ENCODE measurements at places on chromosomes 12 and 14. TPM values are rescaled to one million over a fixed set of nuclear protein-coding genes. Genes with fewer than 3 reads are reported as not detected.

PPP4R3A gene
- total RNA-seq, result 57.7 TPM

DNA sequence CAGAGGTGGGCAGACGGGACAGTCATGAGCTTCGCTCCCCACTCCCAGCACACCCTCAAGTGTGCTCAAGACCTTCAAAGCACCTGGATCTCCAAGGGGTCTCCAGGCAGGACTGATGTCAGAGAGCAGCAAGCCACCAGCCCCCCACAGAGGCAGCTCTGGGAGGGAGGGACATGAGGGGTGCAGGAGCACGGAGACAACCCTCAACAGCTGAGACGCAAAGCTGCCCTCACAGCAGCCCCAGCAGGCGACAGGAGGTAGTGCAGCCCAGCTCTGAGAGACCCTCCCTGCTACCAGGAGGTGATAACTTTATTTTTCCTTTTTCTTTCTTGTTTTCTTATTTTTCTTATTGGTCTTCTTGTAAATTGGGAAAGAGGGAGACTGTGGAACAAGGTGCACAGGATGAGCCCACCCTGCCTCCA lies 17.9 kb downstream of the SIVA1 start:
- no peak for DNase-seq

COL2A1 gene
- 47.7 TPM for total RNA-seq

GRCh38 chr14:101812071-101812470 lies 50.6 kb downstream of the PPP2R5C start:
- no peak for DNase-seq

FBXO21 gene
- total RNA-seq, result 39.2 TPM

OVCH1 gene
- 0.89 TPM for total RNA-seq

GRCh38 chr14:95885278-95885677 lies 8.6 kb downstream of the TUNAR start:
- DNase-seq, result no peak

DNA sequence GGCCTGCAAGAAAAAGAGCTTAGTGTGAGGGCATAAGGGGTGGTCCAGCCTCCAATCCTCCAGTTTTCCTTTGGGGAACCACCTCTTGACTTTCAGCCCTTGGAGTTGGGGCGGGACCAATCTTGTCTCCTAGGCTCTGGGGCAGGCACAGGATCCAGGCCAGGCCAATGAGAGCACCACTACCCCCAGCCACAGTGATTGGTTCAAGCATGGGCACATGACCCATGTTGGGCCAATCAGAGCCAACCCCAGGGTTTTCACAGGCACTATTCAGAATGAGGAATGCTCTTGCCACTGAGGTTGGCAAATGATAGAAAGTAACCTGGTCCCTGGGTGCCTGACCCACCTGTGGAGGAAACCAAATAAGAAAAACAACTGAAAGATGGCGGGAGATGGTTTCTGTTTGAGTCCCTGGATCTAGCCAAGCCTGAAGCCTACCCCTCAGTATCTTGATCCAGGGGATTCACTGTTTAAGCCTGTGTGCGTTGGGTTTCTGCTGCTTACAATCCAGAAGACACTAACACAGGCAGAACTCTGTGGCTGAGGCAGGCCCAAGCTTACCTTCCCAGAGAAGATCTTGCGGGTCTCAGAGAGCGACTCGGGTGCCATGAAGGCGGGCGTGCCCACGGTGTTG lies 42.9 kb downstream of the P2RX4 start:
- DNase-seq, result no peak

GRCh38 chr12:104121001-104121400 lies 17.0 kb downstream of the NFYB start:
- DNase-seq, result no peak

- DNase-seq, result no peak
These were observed 12.3 kb downstream of the CAPS2 start for GRCh38 chr12:75317784-75318183.

DNA sequence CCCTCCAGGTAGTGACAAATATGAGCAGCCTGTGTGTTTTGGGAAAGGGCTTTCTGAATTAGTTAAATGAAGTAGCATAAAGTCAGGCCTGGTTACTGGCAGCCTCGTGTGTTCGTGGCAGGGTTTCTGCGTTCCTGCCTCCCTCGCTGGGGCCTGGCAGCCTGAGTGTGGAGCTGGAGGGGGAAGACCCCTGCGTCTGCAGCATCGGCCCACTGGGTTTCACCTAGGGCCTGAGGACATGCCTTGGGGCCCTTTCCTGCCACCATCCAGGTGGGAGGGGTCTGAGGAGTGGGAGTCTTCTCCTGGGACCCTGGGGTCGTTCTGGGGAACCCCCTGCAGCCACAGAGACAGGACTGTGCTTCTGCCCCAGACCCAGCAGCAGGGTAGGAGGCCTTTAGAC lies 20.4 kb upstream of the AMN start:
- no peak for DNase-seq

LIN7A gene
- 0.92 TPM for total RNA-seq

SERPINA12 gene
- total RNA-seq, result not detected

RD3L gene
- not detected for total RNA-seq

PTPRB gene
- 0.21 TPM for total RNA-seq

IFT81 gene
- 10.9 TPM for total RNA-seq

JAG2 gene
- total RNA-seq, result 16.8 TPM

DNA sequence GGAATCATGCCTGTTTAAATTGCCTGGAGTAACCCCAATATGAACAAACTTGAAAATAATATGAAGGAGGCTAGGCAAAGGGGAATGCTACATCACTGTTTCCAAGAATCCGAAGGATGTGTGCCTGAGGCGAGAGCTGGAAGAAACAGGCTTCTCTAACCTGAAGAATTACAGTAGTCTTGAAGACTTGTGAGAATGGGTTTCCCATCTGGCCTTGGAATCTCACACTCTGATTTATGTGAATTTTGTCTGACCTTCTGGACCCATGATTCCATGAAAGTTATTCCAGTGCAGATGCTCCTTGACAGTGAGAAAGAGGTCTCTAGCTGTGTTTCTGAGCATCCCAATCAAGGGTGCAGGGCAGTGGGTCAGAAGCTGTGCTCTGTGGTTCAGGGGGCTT lies 122.1 kb upstream of the PARP11 start:
- no peak for DNase-seq

DNA sequence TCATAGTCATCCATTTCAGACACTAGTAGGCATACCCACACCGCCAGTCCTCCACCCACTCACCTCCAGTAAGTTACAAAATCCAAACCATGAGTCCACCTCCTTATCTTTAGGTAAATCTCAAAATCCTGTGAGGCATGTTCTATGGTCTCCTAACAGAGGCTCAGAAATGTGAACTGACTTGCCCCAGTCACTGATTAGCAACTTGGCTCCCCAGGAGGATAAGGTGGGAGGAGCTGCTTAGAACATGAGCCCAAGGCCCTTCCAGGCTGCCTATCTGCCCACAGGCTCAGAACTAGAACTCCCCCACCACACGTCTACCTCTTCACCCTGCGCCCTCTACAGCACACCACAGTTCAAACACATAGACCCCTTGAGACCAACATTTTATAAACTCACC lies 19.9 kb downstream of the SETD3 start:
- DNase-seq, result no peak

GRCh38 chr12:29320295-29321085 lies 60.5 kb downstream of the ERGIC2 start:
- no peak for DNase-seq

ADCY6 gene
- 54.9 TPM for total RNA-seq

- no peak for DNase-seq
These were observed 91.7 kb downstream of the GLT1D1 start for GRCh38 chr12:128944956-128945355.

DNA sequence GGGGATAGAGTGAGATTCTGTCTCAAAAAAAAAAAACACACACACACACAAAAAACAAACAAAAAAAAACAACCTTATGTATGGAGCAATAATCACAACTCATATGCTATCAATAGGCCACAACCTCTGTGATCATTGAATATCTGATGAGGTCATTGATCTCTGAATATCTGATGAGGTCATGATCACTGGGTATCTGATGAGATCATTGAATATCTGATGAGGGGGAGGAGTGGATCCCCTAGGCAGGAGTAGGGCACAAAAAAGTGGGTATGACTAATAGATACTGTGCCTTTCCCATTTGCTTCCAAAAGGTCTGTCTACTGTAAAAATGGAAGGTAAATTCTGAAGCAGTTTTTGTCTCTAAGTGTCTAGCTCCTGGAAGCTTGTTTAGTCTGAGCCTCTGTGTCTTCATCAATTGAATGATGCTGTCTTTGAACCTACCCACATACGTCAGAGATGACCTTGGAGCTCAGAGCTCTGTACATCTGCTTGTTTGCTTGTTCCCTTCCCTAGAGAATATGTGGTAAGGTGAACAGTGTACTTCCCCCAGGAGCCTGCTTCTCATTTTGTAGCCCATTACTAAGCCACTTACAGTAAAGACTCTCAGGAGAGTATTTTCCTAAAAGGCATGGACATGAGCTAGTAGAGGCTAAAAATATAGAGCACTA lies 13.6 kb downstream of the PAH start:
- no peak for DNase-seq

DNA sequence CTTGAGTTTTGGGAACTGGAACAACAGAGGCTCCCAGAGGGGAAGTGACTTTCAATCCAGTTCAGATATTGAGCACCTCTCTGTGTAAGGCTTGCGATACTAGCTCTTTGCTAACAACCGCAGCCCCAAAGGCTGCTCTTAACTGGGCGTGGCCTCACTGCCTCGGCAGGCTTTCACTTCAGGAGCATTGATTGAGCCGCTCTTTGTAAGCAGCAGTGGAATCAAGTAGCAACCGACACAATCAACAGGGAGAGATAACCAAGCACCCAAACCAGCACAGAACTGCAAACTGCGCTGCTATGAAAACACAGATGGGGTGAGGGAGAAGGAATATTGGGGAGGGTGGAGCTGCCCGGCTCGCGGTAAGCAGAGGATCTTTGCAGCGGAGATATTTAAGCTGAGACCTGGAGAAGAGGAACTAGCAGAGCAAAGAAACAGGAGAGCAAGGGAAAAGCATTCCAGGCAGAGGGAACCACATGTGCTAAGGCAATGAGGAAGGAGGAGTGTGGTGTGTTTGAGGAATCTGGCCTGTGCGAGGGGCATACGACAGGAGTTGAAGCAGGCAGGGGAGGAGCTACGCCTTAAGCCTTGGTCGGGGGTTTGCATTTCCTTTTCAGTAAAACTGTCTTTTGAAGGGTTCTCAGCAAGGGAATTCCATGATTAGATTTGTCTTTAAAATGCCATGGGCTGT lies 17.3 kb upstream of the YY1 start:
- peak; percentile 52 for DNase-seq

SYNJ2BP gene
- 25.8 TPM for total RNA-seq

GRCh38 chr12:62375603-62376002 lies 91.0 kb upstream of the MON2 start:
- no peak for DNase-seq

GRCh38 chr14:64762044-64763034 lies 58.1 kb downstream of the PLEKHG3 start:
- peak; percentile 79 for DNase-seq

DNA sequence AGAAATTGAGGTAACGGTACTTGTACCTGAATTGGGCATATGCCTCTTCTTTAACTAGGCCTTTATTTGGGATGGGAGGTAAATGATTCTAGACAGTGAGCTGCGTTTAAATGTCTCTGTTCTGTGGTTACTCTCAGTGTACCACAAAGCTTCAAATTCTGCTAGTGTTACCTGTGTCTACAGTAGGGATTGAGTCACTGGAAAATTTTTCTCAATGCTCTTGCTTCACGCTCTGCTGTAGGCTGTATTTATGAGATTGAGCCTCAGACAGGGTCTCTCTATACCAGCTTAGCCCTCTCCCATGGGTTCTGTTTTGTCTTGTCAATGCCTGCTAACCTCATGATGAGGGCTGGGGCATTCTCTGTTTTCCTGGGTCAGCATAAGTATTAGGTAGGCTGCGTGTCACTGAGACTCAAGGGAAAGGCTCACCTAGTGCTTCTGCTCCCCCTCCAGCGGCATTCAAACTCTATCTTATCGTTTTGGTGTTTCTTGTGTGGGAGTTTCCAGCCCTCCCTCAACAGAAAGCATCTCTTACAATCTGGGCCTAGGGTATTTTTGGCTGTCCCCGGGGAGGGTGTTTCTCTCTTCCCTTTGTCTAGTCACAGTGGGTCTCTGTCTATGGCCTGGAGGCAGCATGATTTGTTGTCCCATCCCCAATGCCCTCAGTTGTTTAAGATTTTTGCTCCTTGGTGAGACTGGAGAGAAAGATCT lies 285.8 kb downstream of the ADGRD1 start:
- DNase-seq, result no peak

GRCh38 chr14:89667983-89668382 lies 250.9 kb upstream of the FOXN3 start:
- DNase-seq, result no peak

- DNase-seq, result no peak
These were observed 37.7 kb upstream of the GPR132 start for GRCh38 chr14:105102893-105103292.

DNA sequence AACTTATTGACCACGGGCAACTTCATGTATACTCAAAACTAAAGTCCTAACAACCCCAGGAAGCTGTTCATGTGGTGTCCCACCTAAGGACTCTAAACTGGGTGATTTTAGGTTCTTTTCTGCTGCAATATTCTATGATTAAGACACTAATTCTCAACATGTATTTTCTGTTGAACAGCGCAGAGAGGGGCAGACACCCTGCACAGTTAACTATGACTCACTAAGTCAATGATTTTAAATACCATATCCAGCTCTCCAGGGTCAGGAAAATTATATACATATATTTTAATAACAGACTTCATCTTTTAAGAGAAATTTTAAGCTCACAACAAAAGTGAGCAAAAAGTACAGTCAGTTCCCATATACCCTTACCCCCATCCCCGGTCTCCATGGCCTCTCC lies 85.0 kb downstream of the FOXN3 start:
- DNase-seq, result no peak

IFNG gene
- total RNA-seq, result not detected

- no peak for DNase-seq
These were observed 74.4 kb downstream of the ARMH4 start for GRCh38 chr14:58077621-58078020.

DNA sequence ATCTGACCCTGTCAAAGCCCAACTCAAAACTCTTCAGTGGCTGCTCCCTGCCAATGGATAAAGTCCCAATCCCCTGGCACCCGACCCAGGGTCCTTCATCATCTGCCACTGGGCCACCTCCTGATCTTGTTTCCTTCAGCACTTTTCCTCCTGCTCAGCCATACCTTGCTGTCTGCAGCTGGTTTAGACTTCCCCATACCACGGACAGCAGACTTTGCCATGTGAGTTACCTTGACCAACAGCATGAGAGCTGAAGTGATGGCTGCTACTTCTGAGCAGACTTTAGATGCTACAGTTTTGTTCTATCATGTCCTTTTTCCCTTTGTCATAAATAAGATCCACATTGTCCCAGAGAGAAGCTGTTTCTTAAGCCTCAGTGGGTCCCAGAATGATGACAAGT lies 33.3 kb upstream of the STON2 start:
- no peak for DNase-seq

RHNO1 gene
- total RNA-seq, result 18.8 TPM

ACAD10 gene
- total RNA-seq, result 13.0 TPM

GRCh38 chr12:72618764-72619163 lies 346.6 kb downstream of the TRHDE start:
- DNase-seq, result no peak

P2RX2 gene
- not detected for total RNA-seq

GRCh38 chr14:62429683-62430082 lies 615.6 kb downstream of the KCNH5 start:
- DNase-seq, result no peak

- DNase-seq, result no peak
These were observed 2.8 kb downstream of the ARHGEF40 start for GRCh38 chr14:21072781-21073339.
